Sigmoid colon (tissue), 7 donors: ENCODE measurements at places on chromosomes 7 and 10.
A peak's percentile ranks its signal among the peaks of the same experiment; 100 is the strongest.

DNA sequence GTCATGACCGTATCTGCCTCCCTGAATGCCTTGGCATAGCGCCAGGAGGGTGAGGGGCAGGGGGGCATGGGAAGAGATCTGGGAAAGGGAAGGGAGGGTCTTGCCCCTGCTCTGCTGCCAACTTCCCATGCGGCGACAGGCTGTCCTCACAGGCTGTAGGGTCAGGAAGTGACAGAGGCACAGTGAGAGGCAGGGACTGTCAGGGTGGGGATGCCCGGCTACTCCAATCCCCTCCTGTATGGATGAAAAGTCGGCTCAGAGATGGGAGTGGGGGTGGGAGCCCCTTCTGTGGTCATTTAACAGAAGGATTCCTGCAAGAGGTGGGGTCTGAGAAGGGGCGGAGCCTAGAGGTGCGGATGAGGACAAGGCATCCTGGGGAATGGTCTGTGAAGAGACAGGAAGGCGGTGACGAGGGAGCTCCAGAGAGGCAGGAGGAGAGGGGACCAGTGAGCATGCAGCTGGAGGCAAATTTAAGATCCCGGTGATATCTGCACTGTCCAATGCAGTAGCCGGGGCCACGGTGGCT lies 20.8 kb upstream of the UNC5B start:
- H3K4me1 ChIP-seq, result peaks cover 10% of the 10 kb centered on the region
- no peaks in the 10 kb centered on the region for H3K36me3 ChIP-seq
- H3K27me3 ChIP-seq, result no peaks in the 10 kb centered on the region
- DNase-seq, result no peak

DNA sequence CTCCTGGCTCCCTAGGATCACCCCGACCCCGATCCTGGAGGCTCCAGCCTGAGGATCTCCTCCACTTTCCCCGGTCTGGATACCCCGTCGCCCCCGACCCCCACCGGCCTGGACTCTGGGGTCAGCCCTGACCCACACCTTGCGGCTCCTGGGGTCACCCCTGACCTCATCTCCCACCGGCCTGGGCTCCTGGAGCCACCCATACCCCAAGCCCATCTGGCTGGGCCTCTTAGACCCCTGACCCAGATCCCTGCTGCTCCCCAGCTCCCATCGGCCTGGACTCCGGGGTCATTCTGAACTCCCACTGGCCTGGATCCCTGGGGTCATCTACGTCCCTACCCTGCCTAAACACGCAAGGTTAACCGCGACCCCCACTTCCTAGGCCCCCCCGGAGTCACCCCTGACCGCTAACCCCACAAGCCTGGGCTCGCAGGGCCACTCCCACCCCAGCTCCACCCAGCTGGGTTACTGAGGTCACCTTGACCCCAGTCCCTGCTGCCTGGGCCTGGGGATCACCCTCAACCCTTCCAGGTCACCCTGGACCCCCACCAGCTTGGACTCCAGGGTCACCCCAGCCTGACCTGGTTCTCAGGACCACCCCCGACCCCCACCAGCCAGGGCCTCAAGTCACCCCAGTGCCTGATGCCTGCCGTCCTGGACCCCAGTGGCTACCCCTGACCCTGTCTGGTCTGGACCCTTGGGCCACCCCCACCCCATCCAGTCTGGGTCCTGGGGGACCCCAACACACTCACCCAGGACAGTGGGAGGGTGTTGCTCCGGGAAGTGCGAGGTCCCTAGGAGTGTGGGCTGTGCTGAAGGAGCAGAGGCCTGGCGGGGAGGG lies 1.2 kb downstream of the FOXK1 start:
- H3K36me3 ChIP-seq, result no peaks in the 10 kb centered on the region
- H3K27ac ChIP-seq, result peak overlapping the region; percentile 96
- DNase-seq, result peak; percentile 74
- peak overlapping the region; percentile 98 for H3K4me3 ChIP-seq
- no peaks in the 10 kb centered on the region for H3K4me1 ChIP-seq
- H3K27me3 ChIP-seq, result no peaks in the 10 kb centered on the region

DNA sequence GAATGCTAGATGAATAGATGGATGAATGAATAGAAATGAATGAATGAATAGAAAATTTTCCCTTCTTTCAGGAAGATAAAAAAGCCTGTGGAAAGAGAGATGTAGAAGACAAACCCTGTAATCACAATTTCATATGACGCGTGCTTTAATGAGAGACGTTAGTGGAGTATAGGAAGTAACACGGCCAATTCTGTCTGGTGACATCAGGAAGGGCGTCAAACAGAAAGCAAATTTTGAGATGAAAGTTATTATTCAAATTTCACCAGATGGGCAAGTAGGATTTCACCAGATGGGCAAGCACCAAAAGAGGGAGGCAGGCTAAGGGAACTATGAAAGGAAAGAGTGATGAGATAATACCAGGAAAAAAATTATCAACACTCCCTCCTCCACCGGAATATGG lies 128.9 kb upstream of the PRSS1 start:
- no peaks in the 10 kb centered on the region for H3K36me3 ChIP-seq
- H3K4me3 ChIP-seq, result no peak overlapping the region
- no peak for DNase-seq
- no peaks in the 10 kb centered on the region for H3K4me1 ChIP-seq

GRCh38 chr7:123184271-123184670 lies 15.5 kb downstream of the SLC13A1 start:
- no peaks in the 10 kb centered on the region for H3K4me1 ChIP-seq
- DNase-seq, result no peak
- H3K4me3 ChIP-seq, result no peak overlapping the region
- H3K27me3 ChIP-seq, result no peaks in the 10 kb centered on the region
- no peak overlapping the region for H3K27ac ChIP-seq

DNA sequence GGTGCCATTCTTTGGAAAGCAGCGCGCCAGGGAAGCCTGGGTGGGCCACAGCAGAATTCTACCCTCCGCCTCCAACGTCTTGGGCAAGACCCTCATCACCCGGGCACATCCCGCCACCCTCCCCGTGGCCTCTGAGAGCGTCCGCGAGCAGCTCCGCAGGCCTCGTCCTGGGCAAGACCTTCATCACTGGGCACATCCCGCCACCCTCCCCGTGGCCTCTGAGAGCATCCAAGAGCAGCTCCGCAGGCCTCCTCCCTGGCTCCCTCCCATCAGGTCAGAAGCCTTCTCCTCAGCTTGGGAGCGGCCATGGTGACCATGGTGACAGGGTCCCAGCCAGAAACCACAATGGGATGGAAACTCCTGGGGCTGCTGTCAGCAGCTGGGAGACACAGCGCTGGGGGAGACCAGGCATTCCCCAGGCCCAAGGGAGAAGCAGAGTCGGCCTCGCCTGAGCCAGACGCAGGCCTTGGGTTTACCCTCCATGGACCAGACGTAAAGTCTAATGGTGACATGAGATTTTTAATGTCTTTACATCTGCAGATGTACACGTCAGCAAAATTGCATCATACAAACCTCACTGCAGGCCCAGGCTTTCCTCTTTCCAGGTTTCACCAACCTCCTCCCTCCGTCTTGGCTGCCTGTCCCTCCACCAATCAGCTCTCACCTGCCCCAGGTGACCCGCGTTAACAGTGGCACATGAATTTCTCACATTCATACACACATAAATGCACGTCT lies 55.1 kb upstream of the PPP2R2D start:
- H3K4me3 ChIP-seq, result no peak overlapping the region
- H3K36me3 ChIP-seq, result no peaks in the 10 kb centered on the region
- no peaks in the 10 kb centered on the region for H3K4me1 ChIP-seq

- no peak for DNase-seq
- no peaks in the 10 kb centered on the region for H3K4me1 ChIP-seq
Observed at GRCh38 chr7:50309721-50310120, 5.2 kb downstream of the IKZF1 start.

GRCh38 chr7:30548845-30549244 lies 44.2 kb upstream of the GGCT start:
- DNase-seq, result peak; percentile 71
- no peaks in the 10 kb centered on the region for H3K27me3 ChIP-seq
- no peaks in the 10 kb centered on the region for H3K36me3 ChIP-seq
- no peaks in the 10 kb centered on the region for H3K4me1 ChIP-seq

GRCh38 chr10:9149134-9149533 lies 1094.6 kb downstream of the GATA3 start:
- no peak overlapping the region for H3K4me3 ChIP-seq
- H3K27me3 ChIP-seq, result no peaks in the 10 kb centered on the region
- H3K27ac ChIP-seq, result no peak overlapping the region

DNA sequence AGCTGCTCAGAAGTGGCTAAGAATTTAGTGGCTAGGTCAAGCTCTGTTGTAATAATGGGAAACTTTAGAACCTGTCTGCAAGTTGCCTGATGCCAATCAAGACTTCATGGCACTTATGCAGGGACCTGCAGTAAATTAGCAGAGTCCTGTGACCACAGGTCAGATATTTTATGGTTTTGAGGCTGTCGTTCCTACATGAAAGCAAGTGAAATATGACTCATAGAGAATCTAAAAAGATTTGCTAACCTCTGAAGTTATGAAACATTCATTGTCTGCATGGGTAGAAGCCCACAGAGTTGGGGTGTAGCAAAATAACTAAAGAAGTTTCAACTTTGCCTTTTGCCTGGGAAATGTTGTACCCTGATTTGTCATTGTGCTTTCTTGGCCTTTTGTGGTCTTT lies 32.3 kb downstream of the SLC39A12 start:
- H3K36me3 ChIP-seq, result no peaks in the 10 kb centered on the region
- DNase-seq, result no peak
- H3K4me3 ChIP-seq, result no peak overlapping the region
- no peak overlapping the region for H3K27ac ChIP-seq

DNA sequence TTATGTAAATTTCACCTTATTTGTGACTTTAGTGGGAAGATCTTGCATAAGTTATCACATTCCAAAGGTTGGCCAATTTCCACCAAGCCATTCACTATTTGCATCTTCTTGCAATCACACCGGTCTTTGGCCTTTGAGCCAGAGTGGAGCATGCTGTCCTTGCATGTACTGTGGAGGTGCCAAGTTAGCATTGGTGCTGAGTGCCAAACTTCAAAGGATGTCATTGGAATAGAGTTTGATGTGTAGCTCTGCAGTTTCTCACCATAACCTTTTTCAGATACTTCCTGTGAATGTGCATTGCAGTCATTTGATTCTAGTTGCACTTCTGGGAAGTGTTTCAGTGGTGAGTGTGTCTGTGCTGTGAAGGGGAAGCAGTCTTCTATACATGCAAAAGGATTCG lies 620.6 kb downstream of the SUGCT start:
- no peaks in the 10 kb centered on the region for H3K36me3 ChIP-seq
- DNase-seq, result no peak
- no peaks in the 10 kb centered on the region for H3K4me1 ChIP-seq
- H3K27ac ChIP-seq, result no peak overlapping the region
- no peaks in the 10 kb centered on the region for H3K27me3 ChIP-seq
- no peak overlapping the region for H3K4me3 ChIP-seq

DNA sequence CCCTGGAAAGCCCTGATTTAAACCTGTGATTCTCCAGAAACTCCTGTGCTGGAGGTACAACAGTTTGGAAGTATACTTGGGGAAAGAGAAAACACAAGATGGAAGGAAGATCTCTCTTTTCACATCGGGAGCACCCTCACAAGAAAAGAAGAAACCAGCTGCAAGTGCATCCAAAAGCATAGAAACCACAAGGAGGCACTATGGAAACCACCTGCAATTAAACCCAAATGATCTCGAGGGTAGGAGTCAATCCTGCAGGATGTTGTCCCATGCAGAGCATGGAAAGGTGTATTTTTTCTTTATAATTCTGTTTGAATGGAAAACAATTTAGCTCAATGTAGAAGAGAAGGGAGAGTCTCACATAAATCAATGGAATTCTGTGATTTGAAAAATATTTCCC lies 210.5 kb downstream of the TWIST1 start:
- no peak for DNase-seq
- no peaks in the 10 kb centered on the region for H3K4me1 ChIP-seq
- H3K27me3 ChIP-seq, result no peaks in the 10 kb centered on the region
- H3K27ac ChIP-seq, result no peak overlapping the region
- no peak overlapping the region for H3K4me3 ChIP-seq
- H3K36me3 ChIP-seq, result no peaks in the 10 kb centered on the region

DNA sequence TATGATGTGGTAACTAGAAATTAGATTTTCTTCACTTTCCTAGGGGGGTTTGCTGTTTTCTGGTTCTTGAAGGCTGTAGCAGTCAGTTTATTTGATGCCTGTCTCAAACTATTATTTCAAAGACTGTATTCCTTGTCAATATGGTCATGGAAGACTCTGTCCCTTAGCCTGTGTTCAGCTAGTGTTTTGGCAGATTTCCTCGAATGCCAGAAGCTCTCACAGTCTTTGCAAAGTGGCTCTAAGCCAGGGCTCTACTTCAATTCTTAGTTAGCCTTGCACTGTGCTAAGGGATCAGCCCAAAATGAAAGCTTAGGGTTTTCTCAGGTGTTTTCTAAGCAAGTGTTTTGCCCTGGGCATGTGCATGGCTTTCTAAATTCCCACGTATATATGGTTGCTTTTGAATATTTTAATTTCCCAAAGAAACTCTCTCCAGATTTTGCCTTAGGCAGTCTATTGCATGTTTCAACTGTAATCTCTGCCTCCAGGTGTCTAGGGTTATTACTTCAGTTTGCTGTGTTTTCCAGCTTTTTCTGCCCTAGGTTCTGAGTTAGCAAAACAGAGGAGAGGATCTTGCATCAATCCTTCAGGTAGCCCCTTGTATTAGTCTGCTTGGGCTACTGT lies 7.2 kb upstream of the C1GALT1 start:
- H3K27me3 ChIP-seq, result no peaks in the 10 kb centered on the region
- DNase-seq, result no peak
- H3K4me3 ChIP-seq, result no peak overlapping the region
- H3K36me3 ChIP-seq, result no peaks in the 10 kb centered on the region
- H3K4me1 ChIP-seq, result no peaks in the 10 kb centered on the region

- H3K4me1 ChIP-seq, result peaks cover 36% of the 10 kb centered on the region
- peak overlapping the region; percentile 92 for H3K4me3 ChIP-seq
- peak overlapping the region; percentile 87 for H3K27ac ChIP-seq
- DNase-seq, result peak; percentile 81
- H3K27me3 ChIP-seq, result no peaks in the 10 kb centered on the region
Observed at GRCh38 chr10:70381471-70382421, 679 bp downstream of the LRRC20 start.

DNA sequence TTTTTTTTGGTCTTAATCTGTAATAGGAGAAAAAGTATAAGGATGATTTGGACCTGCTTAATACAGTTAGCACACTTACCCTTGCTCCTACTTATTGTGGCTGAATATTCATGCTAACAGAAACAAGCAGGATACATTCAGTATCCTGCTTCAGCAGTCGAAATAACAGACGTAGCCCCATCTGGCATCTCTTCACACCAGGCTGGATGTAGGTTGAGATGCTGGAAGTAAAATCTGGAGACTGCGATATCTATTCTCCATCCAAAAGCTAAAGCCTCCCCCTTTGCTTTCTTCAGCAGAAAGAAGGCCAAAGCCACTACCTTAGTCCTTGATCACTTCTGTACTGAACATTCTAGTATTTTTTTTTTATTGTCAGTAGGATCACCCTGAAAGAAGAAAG lies 537.4 kb downstream of the AUTS2 start:
- H3K27me3 ChIP-seq, result no peaks in the 10 kb centered on the region
- H3K4me1 ChIP-seq, result peaks cover 6% of the 10 kb centered on the region
- no peaks in the 10 kb centered on the region for H3K36me3 ChIP-seq
- H3K27ac ChIP-seq, result no peak overlapping the region
- no peak overlapping the region for H3K4me3 ChIP-seq
- no peak for DNase-seq

- peaks cover 11% of the 10 kb centered on the region for H3K4me1 ChIP-seq
- peak; percentile 78 for DNase-seq
- H3K27me3 ChIP-seq, result no peaks in the 10 kb centered on the region
Observed at GRCh38 chr10:51073453-51074237, 642 bp upstream of the PRKG1 start.
